ENCODE measurements at places on chromosomes 12 and 14.

GRCh38 chr12:53533471-53533870, 26.2 kb upstream of the NPFF start:
- DNase-seq = no peak

- no peak for DNase-seq
Observed at GRCh38 chr12:81558031-81558430, 201.1 kb downstream of the PPFIA2 start.

DNA sequence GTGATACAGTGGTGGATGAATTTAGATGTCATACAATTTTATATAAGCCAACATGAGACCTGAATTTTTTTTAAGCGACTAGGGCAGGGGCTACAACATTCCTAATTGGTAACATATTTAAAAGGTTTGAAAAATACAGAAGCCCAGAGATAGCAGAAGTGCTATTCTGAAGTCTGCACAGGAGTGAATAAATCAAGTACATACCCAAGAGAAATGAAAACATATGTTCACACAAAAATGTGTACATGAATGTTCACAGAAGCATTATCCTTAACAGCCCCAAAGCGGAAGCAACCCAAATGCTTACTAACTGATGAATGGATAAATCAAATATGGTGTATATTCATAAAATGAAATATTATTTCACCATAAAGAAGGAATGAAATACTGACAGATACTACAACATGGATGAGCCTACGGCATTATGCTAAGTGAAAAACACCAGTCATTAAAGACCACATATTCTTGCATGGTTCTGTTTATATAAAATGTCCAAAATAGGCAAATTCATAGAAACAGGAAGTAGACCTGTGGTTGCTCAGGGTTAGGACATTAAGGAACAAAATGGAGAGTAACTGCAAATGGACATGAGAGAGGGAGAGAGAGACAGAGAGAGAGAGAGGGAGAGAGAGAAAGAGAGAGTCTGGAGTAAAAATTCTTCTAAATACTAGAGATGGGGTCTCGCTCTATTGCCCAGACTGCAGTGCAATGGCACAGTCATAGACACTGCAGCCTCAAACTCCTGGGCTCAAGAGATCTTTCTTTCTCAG, 28.0 kb upstream of the GXYLT1 start:
- no peak for DNase-seq

GRCh38 chr14:92109490-92109889, 3.1 kb upstream of the ATXN3 start:
- DNase-seq = no peak

DNA sequence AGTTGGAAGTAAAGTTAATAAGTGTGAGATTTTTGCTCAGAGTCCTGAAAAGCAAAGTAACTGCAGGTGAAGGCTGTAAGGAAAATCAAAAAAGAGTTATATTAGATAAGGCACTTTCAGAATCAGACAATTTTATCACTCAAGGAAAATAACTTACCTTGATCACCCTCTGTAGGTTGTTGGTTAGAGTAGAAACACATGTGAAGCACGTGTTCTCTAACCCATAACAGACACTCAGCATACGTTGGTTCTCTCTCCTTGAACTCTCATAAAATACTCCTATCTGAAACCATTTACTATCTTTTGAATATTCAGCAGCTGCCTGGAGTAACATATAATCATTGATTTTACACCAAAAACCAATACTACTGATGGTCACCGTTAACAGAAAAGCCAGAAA, 335.5 kb downstream of the KCNH5 start:
- DNase-seq = no peak

DNA sequence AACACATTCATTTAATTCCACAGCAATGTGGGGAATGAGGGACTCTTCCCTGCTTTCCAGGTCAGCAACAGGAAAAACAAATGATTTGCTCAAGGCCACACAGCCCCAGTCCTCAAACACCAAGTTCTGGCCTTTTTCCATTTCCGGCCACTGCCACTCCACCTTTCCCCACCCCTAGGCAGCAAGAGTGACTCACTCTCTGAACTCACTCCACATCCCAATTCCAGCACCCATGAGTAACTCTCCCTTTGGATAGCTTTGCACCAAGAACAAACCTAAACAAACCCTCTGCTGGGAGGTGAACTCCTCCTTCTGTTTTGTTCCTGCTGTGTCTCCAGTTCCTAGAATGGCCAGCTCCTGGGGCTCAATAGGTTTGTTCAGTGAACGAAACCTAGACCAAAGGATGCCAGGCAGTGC, 30.4 kb upstream of the PLEKHG6 start:
- no peak for DNase-seq

Measured in NCI-H1092 (cell line).